ENCODE measurements at places on chromosomes 2 and 18. TPM values are rescaled to one million over a fixed set of nuclear protein-coding genes. Genes with fewer than 3 reads are reported as not detected.

DNA sequence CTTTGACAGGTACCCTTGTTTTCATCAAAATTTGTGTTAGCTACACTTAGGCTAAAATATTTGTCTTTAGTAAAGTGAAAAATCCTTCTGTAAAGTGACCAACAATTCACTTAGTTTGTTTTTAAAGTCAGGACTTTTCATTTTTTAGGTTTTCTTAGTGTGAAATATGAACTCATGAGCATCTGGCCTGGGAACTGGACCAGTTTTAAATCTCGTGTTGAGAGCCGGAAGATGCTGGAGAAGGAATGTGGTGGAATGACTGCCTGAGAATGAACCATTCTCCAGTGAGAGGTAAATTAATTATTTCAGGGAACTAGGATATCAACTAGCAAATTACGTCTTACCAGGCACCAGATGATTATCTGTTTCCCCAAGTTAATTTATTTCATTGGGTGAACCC is 305.7 kb downstream of the AGPS start:
- DNase-seq = no peak

DNA sequence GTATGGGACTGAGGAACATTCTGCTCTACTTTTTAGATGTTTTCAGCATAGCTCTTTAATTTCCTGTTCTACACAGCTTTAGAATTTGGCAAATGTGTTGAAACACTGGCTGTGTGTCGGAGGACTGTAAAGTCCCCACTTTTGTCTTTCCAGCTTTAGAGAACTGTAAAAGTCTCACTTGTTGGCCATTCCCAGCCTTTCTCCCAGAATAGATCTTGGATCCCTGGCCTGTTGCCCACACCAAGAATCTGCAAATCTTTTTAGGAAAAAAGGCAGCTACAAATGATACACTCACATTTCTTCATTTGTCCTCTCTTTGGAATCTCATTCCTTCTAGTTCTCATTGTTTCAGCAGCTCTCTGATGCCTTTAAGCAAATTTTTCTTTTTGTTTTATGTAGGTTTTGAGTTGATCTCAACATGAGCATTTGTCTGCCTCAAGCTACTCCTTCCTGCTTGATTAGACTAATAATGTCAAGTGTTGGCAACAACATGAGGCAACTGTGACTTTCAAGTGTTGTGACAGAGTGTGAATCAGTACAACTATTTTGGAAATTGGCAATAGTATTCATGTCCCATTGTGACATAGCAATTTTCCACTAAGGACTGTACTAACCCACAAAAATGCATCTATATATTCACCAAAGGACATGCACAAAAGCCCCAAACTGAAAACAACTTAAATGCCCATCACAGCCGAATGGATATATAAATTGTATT is 610.8 kb downstream of the EPHA4 start:
- DNase-seq = no peak

DNA sequence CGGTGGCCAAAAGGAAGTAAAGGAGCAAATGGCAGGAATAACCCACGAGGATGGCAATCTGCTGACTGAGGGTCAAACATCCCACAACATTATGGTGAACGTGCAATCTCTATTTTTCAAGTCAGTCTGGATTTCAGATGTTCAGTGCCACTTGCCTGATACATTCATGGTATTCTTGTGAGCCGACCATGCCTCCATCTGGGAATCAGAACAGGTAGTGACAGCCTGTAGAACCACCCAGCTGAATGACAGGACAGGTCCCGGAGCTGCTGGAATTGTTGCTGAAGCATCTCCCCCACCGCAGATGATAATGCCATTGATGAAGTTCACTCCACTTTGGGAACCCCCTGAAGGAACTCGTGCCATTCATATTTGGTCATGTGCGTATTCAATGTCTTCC is 123.2 kb downstream of the CAPN13 start:
- DNase-seq = no peak

DNA sequence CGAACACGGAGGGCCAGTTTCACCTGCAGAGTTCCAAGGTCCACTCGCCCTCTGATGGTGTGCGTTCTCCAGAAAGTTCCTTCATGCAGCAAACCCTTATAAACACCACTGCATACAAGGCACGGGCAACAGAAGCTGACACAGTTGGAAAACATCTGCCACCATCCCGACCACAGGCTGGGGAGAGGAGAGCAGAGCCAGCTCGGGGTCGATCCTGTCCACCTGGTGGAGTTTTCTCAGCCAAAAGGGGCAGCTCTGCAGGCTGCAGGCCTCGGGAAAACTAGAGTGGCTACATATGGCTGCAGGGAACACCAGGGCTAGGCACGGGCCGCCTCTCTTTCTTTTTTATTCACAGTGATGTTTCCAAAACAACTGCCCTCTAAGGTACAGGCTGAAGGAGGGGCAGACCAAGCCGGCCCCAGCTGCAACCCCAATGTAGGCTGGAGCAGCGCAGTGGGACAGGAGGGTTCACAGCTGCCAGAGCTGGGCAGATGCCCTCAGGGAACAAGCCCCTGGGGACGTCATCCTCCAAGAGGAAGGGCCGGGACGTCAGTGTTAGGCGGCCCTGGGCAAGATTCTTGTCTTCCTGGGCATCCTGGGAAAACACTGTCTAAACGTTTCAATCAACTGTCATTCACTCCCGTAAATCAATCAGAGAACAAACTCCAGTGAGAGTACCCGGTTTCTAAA is 274.7 kb downstream of the TWIST2 start:
- DNase-seq = no peak

DNA sequence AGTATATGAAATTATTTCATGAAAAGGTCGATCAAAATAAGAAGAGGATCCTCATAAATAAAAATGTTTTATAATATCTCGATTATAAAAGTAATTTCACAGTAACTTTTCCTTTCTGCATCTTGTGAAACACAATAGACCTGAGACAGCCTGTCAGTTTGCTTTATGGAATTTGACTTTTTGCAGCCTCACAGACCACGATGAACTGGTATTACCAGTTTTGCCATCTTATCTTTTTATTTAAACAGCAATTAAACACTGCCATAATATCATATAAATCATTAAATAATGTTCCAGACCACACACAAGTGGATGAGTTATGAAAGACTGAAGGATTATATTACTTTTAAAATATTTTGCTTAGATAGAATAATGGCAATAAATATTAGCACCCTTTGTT is 10.7 kb upstream of the GALNT3 start:
- no peak for DNase-seq

DNA sequence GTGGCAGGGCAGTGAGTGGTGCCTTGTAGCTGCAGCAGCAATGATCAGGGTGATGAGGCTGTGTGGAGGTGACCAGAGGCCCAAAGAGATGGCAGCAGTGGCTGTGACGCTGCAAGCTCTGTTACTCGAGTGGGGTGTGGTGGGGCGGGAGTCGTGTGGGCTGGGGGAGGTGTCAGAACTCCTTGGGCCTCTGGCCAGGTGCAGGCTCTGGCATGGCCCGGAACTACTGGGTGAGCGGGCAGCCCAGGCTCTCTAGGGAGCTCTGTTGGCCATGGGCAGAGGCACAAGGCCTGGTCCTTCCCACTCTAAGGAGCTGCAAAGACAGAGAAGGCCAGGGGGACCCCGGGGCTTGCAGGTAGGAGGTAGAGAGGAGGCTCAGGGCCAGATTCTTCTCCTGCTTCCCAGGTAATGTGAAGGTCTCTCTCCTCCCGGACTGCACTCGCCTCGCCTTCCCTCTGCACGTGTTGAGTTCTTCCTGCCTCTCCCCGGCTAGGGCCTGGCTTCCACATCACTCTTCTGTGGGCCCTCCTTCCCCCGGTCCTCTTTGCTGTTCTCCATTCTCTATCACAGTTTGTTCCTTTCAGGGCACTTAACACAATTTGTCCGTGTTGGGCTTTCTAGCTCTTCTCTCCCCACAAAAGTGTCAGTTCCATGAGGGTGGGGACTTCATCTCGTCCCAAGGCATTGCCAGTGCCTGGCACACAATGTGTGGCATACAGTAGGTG is 114.8 kb downstream of the MCFD2 start:
- no peak for DNase-seq

Gene MAPK4
- total RNA-seq = 8.7 TPM

Measured in posterior vena cava (tissue), 2 donors.